ENCODE measurements at places on chromosomes 3 and 15. TPM values are rescaled to one million over a fixed set of nuclear protein-coding genes. Genes with fewer than 3 reads are reported as not detected.

ETV5 gene
- total RNA-seq, result 5.0 TPM

LSAMP gene
- 1.2 TPM for total RNA-seq

DNA sequence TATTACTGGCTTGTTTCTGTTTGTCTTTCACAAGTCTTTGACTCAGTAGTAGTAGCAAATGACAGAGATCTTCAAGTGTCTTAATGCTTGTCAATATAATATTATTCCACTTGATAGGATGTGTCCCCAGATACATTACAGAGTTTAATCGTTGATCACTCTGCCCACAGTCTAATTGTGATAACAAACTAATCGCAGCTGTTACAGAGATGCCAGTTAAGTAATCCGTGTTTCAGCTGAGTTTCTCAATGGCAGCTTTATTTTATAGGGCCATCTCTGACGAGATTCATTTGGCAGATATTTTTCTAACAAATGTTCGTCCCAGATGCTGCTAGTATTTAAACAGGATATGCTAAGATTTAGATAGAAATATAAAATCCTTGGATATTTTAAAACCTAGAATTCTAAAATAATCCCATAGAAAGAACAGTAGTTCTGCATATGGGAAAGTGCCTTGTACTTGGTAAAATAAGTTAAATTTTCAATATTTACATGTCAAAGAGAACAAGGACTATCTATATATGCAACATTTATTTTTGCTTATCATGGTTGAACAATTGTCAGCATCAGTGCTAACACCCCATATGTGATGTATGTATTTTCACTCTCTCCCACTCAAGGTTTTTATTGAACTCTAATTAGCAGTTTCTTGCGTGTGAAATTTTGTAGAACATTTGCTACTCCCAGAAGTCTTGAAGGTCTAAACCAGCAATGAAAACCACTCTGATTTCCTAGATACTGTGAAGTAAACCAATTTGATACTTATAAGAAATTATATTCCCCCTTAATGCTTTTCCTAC is 185.5 kb downstream of the MBNL1 start:
- DNase-seq, result no peak

DNA sequence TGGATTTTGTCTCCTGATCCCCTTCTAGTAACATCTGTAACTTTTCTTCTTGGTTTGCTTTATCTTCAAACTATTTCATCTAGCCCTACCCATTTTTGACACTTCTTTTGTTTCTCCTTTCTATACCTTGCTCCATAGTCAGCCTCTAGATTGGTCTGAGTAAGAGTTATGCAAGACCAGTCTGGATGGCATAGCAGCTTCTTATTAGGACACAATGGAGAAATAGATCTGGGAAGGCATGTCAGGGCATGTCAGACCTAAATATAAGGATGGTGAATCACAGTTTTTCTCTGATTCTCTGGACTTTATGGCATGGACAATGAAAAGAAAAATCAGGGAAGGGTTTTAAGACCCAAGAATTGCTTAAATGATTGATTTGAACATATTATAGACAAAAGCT is 452.5 kb downstream of the RAP2B start:
- DNase-seq, result no peak

GRCh38 chr3:157104928-157105652 is 54.9 kb downstream of the CCNL1 start:
- no peak for DNase-seq

GRCh38 chr15:78102741-78103140 is 10.4 kb downstream of the SH2D7 start:
- DNase-seq, result no peak

Measured in left ventricle myocardium inferior (tissue), 1 donor.